Activated CD4-positive, alpha-beta T cell treated with anti-CD3 and anti-CD28 coated beads, Interleukin-2, amount 50 U/mL, for 1 hour (primary cell): ENCODE measurements at places on chromosomes 2 and 18.

GRCh38 chr2:28752631-28753376 is 1.2 kb downstream of the PPP1CB start:
- no peak for DNase-seq

GRCh38 chr2:207112383-207112782 is 53.4 kb downstream of the KLF7 start:
- DNase-seq: no peak

DNA sequence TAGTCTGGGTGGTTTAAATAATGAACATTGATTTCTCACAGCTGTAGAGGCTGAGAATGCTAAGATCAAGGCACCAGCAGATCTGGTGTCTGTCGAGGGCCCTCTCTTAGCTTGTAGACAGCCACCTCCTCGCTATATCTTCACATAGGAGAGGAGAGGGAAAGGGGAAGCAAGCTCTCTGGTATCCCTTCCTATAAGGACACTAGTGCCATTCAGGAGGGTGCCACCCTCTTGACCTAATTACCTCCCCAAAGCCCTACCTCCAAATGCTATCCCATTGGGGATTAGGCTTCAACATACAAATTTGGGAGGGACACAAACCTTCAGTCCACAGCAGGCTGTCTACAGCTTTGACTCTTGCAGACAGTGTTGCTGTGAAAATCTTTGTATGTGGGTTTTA is 76.7 kb downstream of the BOLA3 start:
- DNase-seq: no peak

DNA sequence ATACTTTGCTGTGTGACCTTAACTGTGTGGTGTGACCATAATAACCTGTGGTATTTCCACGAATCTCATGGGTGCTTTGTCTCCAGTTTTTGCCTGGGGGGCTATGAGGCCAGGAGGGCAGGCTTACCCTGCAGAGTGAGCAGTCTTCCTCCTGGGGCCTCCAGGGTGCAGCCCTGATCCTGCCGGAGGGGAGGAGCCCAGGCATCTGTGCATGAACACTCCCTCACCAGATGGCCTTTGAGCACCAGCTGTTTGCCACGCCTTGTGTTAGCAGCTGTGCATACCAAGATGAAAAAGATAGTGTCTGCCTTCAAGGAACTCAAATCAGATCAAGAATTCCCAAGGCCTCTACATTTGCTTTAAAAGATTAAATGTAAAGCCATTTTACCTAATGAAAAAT is 75.0 kb upstream of the RBM44 start:
- DNase-seq: no peak

DNA sequence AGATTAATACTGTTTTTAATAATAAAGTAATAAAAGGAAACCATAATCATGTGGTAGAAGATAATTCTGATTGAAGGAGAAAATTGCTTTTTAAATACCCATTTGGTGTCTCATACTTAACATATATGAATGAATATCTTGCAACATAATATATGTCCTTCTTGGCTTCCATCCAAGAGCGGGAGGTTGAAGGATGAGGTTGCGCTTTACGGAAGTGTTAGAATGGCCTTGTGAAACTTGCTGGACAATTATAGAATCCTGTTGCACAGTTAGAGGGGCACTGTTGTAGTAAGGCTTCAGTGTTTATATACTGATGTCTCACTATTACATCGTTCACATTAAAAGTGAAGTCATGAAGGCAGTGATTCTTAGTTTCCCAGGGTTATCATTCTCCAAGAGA is 9.4 kb downstream of the INSIG2 start:
- no peak for DNase-seq

DNA sequence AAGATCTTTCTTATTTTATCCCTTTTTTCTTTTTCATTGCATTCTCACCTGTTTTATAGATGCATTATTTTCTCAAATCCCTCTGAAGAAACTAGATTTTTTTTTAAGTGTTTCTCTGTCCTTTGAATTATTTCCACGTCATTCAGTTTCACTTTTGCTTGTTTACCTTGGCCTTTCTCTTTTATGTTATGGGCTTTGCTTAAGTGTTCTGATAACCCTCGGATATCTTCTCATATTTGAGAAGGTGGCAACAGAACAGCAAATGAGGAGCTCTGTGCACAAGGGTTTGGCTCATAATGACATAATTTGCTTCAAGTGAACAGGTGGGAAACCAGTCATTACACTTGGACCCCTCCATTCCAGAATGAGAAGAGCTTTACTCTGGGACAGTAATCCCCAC is 111.9 kb downstream of the C1D start:
- no peak for DNase-seq

GRCh38 chr18:34909637-34910364 is 131.4 kb upstream of the MAPRE2 start:
- no peak for DNase-seq

GRCh38 chr2:200929334-200930249 is 33.9 kb downstream of the ORC2 start:
- no peak for DNase-seq
